ENCODE measurements at places on chromosomes 7 and 10.

DNA sequence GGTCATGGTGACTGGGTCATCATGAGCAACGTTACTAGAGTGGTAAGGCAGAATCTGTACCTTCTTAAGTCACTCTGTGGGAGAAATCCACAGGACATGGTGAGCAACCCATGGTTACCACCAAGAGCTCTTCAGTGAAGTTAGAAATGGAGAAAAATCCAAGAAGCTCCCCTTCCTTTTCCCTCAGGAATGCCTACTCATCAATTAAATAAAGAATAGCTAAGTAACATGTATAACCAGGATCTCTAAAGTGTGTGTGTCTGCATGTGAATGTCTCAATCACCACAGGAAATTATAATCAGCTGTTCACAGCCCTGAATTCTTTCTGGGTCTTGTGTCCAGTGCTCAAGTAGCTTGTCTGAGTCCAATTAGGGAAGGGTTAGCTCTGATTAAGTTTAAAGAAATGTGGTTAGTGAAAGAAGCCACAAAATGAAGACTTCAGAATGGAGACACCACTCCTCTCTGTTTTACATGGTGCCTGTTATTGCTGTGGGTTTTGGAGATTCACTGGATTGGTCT is 73.2 kb downstream of the SEM1 start:
- no peak for DNase-seq

DNA sequence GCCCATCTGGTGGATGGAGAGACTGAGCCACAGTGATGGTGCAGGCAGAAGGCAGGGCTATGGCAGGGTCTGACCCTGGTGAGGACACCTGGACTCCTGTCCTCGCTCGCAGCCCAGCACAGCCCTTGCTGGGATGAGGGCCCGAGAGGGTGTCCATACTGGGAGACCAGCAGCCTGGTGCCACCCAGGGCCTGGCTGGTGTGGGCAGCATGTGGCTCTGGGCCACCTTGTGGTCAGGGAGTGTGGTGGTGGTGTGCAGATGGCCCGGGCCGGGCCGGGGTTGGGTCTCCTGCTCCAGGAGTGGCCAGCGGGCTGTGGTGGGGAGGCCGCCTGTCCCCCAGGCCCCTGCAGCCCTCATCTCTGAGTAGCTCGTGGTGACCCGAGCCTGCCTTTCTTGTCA is 14.9 kb downstream of the ADCY1 start:
- no peak for DNase-seq

GRCh38 chr10:71349406-71349805 is 30.3 kb downstream of the SLC29A3 start:
- DNase-seq: no peak

- no peak for DNase-seq
Measured at GRCh38 chr7:11642276-11642675, 189.7 kb downstream of the THSD7A start.

GRCh38 chr7:94492601-94493000 is 17.0 kb upstream of the CASD1 start:
- DNase-seq: no peak

Data from EL (cell line).